ENCODE measurements at places on chromosomes 5 and 9.

GRCh38 chr5:139190125-139190524 lies 8.0 kb downstream of the SIL1 start:
- H3K27me3 ChIP-seq, result no peaks in the 10 kb centered on the region
- H3K4me1 ChIP-seq, result no peaks in the 10 kb centered on the region
- no peak for DNase-seq
- H3K4me3 ChIP-seq, result no peak overlapping the region
- H3K27ac ChIP-seq, result no peak overlapping the region

- H3K4me1 ChIP-seq, result peaks cover 3% of the 10 kb centered on the region
- H3K4me3 ChIP-seq, result no peak overlapping the region
- H3K36me3 ChIP-seq, result no peaks in the 10 kb centered on the region
- no peak overlapping the region for H3K27ac ChIP-seq
Observed at GRCh38 chr5:158952951-158953350, 146.8 kb downstream of the EBF1 start.

DNA sequence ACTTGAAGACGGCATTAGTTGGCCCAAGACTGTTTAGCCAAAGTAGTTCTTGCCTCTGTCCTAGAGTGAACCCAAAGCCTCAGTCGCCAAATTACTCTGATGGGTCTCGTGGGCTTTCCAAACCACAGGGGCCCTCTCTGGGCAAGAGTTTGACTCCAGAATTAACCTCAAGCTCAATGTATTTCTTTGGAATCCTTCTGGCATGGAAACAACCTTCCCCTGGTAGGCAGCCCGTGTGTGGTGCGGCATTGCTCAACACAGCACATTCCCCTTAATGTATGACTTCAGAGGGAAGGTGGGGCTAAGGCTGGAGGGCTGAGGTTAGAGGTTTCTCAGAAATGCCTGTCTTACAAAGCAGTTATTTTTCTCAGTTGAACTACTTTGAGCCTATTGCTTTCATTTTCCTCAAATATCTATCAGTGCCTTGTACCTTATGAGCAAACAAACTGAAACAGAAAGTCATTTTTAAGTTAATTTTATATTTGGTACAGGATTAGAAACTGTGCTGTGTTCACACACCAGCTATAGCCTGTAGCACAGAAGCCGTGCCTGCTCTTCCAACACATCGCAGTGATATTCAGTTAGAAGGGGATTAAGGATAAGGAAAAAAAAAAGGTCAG lies 123.9 kb upstream of the HAPLN1 start:
- H3K4me3 ChIP-seq, result no peak overlapping the region
- no peaks in the 10 kb centered on the region for H3K36me3 ChIP-seq
- H3K27ac ChIP-seq, result no peak overlapping the region

DNA sequence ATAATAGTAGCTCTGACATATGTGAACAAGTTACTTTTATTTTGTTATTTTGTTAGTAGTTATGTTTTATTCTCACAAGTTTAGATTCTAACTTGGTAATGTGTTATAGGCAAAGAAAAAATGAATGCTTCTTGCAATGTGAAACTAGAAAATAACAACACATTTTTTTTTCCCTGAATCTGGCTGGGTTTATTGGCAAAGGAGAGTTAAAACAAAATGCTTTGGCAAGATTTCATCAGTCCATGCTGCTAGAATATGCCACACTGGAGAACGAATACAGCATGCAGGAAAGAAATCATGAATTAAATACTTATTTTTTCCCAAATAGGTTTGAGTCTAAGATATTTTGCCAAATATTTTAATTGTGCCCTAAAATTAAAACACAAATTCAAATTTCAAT lies 1048.1 kb upstream of the ACO1 start:
- H3K4me1 ChIP-seq, result peaks cover 31% of the 10 kb centered on the region
- peak overlapping the region; percentile 58 for H3K4me3 ChIP-seq
- DNase-seq, result no peak

DNA sequence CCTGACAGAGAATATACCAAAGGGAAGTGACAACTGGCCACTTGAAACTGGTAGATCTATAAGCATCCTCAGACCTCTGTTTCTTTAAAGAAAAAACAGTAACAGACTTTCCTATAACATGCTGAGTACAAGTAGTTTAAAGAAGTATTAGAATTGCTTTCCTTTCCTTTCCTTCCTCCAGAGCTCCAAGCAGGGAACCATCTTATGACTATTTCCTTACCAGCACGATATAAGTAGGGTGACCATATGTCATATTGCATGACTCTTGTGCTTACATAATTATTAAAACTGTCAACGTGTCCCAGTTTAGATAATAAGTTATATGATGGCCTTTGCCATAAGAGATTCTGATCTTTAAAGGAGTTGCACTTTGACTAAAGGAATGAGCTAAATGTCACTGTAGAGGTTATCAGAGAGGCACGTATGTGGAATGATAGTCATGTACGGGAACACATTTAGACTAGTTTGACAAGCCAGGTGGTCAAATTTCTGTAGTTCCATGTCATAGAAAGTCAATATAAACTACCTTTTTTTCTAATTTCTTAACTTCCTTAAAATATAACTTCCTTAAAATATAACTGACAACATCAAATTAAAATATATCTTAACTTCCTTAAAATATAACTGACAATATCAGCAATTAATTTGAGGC lies 212.7 kb upstream of the CD180 start:
- H3K4me1 ChIP-seq, result no peaks in the 10 kb centered on the region
- no peaks in the 10 kb centered on the region for H3K27me3 ChIP-seq
- H3K4me3 ChIP-seq, result no peak overlapping the region
- H3K36me3 ChIP-seq, result no peaks in the 10 kb centered on the region

GRCh38 chr5:173093606-173094005 lies 37.5 kb downstream of the CREBRF start:
- H3K4me3 ChIP-seq, result no peak overlapping the region
- H3K27ac ChIP-seq, result no peak overlapping the region

GRCh38 chr5:74633695-74634094 lies 6.8 kb downstream of the ENC1 start:
- H3K27ac ChIP-seq, result no peak overlapping the region
- DNase-seq, result no peak
- H3K4me3 ChIP-seq, result no peak overlapping the region
- peaks cover 21% of the 10 kb centered on the region for H3K27me3 ChIP-seq
